NCI-H460 (cell line): ENCODE measurements at places on chromosomes 3 and 15. TPM values are rescaled to one million over a fixed set of nuclear protein-coding genes. Genes with fewer than 3 reads are reported as not detected.

DNA sequence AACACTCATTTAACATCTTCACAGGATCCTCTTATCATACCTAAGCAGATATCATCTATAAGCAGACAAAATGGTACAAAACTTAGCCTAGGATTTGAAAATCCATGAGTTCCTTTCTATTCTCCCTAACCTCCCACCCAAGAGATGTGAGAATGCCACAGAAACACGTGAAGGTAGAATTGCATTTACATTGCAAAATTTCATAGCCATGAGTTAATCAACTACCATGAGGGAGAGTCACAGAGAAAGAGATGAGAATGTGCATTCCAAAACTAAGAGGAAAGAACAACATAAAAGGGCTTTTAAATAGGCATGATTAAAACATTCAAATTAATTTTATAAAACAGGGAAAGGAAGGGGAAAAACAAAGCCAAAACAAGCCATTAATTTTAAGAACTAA lies 806.2 kb downstream of the NTRK3 start:
- no peak for DNase-seq

DNA sequence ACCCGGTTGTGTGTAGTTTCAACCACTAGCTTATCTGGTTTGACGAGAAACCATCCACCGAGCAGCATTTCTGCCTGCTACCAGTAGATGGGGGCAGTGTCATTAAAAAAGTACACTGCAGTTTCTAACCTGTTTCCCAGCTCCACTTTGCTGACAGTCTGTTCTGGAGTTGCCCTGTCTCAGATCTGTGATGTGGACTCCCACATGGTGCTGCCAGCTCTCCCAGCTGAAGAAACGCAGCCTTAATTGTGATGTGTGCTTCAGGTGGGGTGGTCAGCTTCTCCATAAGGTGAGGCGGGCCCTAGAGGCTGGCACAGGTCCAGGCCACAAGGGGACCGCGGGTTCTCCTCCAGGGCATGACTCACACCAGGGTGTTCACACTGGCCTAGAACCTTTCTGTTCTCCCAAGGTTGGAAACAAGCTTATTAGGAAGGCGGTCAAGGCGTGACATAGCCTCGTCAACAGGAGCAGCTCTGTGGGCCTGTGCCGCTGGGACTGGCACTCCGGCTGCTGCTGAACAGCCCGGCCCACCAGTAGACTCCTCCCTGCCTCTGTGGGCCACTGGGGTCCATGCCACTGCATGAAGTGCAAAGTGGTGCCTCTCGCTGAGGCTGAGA lies 2.9 kb upstream of the FAM43A start:
- DNase-seq: peak; percentile 64

- no peak for DNase-seq
Measured at GRCh38 chr3:137217733-137218132, 259.9 kb downstream of the IL20RB start.

- no peak for DNase-seq
Measured at GRCh38 chr3:15664144-15664543, 62.6 kb downstream of the BTD start.

GRCh38 chr3:152779653-152780052 lies 55.3 kb upstream of the P2RY1 start:
- DNase-seq: no peak

Gene GOLGA6A
- not detected in 2 replicates for total RNA-seq
